ENCODE measurements at places on chromosomes 4 and X. TPM values are rescaled to one million over a fixed set of nuclear protein-coding genes. Genes with fewer than 3 reads are reported as not detected.

EPHA5 gene
- total RNA-seq: 0.58 TPM

ART3 gene
- total RNA-seq: 17.8 TPM

NAP1L2 gene
- 5.0 TPM for total RNA-seq

AKAP14 gene
- not detected for total RNA-seq

DNA sequence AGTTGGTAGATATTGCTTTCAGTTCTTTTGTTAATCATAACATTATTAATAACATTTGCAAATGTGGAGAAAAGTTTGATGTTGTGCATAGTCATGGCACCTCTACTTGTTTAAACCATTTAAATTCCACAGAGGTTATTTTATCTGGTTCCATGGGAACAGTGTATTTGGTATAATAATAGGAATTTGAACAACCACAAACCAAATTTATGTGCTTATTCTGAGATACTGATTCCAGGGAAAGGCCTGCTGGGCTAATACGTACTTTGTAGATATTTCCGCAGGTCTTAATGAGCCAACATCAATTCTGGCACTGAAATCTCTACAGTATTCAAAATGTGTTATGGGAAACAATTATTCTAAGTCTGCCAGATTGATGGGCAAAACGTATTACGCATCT, 319.0 kb downstream of the DKK2 start:
- DNase-seq: no peak

GRCh38 chrX:68685685-68686084, 38.2 kb downstream of the STARD8 start:
- DNase-seq: no peak

DNA sequence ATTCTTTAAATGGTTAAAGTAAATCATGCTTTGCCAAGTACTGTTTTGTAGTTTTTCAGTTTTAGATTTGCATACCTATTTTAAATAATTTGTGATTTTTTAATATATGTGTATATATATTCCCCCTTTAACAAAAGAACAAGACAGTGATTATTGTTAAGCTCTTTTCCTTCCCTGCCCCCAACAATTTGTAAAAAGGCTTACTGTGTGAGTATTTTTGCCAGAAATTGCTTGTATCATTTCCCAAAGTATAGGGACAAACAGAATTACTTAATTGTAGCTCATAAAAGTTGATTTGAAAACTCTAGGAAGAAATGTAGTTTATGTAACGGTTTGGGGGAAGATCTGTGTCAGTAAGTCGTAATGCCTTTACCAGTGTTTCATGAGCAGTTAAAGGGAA, 19.0 kb downstream of the CPEB2 start:
- DNase-seq: no peak

DNA sequence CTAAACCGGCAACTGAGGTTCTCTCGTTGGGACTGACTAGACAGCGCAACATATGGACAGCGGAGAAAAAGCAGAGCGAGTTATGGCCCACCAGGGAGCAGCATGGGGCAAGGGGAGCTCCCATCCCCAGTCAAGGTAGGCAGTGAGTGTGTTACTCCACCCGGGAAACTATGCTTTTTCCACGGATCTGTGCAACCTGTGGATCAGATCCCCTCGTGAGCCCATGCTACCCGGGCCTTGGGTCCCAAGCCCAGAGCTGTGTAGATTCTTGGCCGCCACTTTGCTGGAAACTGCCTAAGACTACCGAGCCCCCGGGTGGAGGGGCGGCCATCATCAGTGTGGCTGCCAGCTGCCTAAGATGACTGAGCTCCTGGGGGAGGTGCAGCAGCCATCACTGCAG, 140.9 kb downstream of the PAPSS1 start:
- no peak for DNase-seq

CHIC1 gene
- 10.8 TPM for total RNA-seq

DNA sequence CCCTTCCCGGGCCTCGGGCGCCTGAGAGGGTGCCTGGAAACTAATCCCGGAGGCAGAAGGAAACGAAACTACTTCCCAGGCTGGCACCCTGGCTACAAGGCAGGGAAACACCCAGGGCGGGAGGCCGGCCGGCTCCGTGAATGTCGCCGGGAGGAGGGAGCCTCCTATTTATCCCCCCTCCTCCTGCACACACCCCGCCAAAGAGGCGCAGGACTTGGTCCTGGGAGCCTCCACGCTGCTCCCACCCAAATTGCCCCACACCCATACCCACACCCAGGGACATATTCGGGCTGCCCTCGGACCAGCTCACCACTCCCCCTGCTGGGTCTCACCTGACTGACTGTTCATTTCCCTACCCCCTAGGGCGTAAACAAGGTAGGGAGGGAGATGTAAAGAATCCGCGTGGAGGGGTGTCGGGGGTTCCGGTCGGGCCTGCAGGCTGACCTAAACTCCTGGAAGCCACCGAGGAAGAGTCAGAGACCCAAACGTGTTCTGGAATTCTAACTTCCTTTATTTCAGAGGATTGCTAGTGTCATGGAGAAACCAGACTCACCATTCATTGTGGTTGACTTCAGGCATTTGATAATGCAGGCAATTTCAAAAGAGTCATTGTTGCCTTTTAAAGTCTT, at the start of gene BTC:
Gene BTC (minus strand): TSS at position 142 of the 629 bp plus-strand sequence. CDS start 198 bp downstream, outside the sequence.
- no peak for DNase-seq

FGF2 gene
- total RNA-seq: 34.8 TPM

DNA sequence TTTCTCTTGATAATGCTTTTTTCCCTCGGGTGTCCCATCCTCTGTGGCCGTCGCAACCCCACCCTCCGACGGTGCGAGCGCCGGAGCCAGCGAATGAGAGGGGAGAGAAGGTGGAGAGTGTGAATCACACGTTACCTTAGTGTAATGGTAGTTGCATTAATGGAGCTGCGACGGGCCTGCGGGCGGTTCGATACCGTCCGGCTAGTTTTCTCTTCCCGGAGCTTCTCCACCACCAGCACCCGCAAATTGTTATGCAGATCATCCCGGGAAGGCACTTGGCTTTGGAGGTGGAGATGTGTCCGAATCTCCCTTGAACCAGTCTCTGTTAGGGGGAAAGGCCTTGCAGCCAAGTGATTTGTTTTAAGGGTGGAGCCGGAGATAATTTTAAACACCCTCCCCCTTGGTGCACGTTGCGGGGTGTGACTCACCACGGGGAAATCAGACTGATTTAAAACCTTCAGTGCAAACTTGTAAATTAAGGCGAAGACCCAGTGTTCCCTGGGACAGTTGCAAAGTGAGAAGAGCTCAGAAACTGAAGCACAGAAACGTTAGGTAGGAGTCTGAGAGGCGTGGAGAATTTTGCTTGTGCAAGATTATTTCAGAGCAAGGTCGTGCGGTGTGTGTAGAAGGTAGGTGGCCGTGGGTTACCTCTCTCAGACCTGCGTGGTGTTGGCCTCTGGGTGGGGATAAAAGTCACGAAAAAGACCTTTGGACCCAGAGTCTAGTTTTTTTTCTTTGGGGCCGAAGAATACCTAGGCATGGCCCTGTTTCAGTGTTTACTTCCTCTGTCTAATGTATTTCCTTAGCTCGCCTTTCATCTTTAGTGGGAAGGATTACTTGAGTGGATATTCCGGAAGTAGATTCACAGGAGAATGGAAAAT, 1.3 kb downstream of the AFF1 start:
- DNase-seq: peak; percentile 95

SMIM31 gene
- not detected for total RNA-seq

PRRG1 gene
- 4.8 TPM for total RNA-seq

- DNase-seq: peak; percentile 83
These were observed 289.2 kb downstream of the FBXW7 start for GRCh38 chr4:152246659-152247058.

DNA sequence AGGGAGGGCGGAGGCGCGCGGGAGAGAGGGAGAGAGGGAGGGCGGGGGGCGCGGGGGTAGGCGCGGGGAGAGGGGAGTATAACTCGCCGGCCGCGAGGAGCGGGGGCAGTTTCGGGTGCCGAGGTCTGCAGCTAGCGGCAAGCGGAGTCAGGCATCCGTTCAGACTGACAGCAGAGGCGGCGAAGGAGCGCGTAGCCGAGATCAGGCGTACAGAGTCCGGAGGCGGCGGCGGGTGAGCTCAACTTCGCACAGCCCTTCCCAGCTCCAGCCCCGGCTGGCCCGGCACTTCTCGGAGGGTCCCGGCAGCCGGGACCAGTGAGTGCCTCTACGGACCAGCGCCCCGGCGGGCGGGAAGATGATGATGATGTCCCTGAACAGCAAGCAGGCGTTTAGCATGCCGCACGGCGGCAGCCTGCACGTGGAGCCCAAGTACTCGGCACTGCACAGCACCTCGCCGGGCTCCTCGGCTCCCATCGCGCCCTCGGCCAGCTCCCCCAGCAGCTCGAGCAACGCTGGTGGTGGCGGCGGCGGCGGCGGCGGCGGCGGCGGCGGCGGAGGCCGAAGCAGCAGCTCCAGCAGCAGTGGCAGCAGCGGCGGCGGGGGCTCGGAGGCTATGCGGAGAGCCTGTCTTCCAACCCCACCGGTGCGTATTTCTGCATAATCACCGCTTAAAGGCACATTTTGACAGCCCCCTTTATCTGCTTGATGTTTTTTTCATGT, at the start of gene POU4F2:
Gene POU4F2 (plus strand): TSS at position 108 of the 720 bp plus-strand sequence. CDS start 248 bp downstream, at position 356.
- no peak for DNase-seq

DNA sequence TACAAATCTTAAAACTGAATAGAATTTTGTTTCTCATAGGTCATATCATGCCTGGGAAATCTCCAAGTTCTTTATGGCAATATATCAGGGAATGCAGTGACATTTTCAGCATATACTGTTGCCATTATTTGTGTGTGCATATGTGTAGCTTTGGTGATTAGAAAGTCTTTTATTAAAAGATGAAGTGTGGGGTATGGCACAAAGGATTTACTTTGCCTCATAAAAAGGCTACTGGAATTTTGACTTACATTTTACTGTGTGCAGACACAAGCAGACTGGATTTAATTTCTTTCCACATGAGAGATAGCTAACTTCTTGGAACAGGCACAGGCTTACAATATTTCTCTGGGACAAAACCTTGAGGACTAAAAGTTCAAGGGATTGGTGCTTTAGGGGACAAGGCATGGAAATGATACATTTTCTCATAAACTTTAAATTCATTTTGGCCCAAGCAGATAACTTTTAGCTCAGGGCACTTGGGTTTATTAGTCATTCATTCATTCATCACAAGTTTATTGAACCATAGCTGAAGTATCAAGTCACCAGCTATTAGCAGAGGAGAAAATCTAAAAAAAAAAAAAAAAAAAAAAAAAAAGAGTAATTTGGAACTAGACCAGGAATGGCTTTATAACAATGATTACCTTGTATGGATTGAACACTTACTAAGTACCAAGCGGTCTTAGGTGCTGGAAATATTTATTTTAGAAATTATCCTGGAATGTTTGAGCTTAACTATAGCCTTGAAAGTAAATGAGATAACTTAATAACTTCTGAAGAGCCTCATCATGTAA, 191.5 kb downstream of the SLIT2 start:
- no peak for DNase-seq

ANXA10 gene
- total RNA-seq: not detected

DNA sequence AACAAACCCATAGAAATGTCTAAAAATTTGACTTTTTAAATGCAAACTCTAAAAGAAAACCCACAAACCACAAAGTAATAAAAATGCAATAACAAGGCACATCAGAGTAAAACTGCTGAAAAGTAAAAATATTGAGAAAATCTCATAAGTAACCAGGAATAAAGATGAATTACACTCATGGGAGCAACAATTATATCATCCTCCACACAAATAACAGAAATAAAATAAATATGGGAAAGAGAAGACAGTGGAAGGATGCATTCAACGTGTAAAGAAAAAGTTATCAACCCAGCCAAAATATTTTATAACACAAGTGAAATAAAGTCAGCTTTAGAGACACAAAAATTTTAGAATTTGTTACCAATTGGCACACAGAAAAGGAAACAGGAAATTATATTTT, 1420.2 kb downstream of the PCDH18 start:
- DNase-seq: no peak

GRCh38 chr4:104429150-104429741, 65.4 kb downstream of the CXXC4 start:
- no peak for DNase-seq

GRCh38 chrX:19839770-19840254, 47.6 kb downstream of the SH3KBP1 start:
- DNase-seq: no peak

- DNase-seq: no peak
These were observed 183.4 kb downstream of the NPFFR2 start for GRCh38 chr4:72215198-72215597.

HTN3 gene
- not detected for total RNA-seq

SH2D1A gene
- 8.6 TPM for total RNA-seq

STAP1 gene
- not detected for total RNA-seq

CLDN34 gene
- total RNA-seq: 0.66 TPM

DNA sequence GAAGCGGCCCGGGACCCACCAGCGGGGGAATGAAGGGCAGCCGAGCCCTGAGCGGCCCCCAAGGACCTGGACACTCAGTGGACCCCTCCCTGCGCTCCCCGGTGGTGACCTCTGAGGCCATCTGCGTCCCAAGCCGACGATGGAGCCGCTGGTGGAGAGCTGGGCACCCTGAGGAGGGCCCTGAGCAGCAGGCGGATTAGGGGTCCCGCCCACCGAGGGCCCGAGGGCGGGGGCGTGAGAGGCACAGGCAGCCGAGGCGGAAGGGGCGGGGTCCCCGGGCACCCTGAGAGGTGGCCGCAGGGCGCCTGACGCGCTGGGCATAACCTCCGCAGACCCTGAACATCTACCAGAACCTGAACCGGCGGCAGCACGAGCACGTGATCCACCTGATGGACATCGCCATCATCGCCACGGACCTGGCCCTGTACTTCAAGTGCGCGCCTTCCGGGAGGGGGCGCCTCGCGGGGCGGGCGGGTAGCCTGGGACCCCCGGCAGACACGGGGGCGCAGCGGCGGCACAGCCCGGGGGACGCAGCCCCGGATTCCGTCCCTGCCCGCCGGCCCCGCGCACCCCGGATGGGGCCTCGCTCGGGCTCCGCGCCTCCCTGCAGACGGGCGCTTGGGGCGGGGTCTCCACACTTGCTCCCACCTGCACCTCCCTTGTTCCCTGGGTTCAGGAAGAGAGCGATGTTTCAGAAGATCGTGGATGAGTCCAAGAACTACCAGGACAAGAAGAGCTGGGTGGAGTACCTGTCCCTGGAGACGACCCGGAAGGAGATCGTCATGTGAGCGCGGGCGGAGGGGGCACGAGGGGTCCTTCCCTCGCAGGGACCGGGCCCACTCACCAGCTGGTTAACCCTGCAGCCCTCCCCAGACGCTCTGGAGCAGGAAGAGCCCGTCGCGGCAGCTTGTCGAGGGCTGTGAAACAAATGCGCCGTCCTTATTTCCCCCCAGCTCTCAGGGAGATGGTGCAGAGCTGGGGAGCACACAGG, 10.3 kb downstream of the ATP5ME start:
- no peak for DNase-seq

DGAT2L6 gene
- not detected for total RNA-seq

PNMA5 gene
- total RNA-seq: not detected

BMP3 gene
- total RNA-seq: 15.7 TPM

VGLL1 gene
- total RNA-seq: not detected

GRCh38 chr4:36313703-36314102, 32.3 kb downstream of the DTHD1 start:
- DNase-seq: no peak

HOPX gene
- 5.1 TPM for total RNA-seq

Data from esophagus muscularis mucosa (tissue), 4 donors.